ENCODE measurements at places on chromosomes 5 and 9.
A peak's percentile ranks its signal among the peaks of the same experiment; 100 is the strongest.

- DNase-seq = no peak
These were observed 1849.5 kb upstream of the ACO1 start for GRCh38 chr9:30534896-30535295.

DNA sequence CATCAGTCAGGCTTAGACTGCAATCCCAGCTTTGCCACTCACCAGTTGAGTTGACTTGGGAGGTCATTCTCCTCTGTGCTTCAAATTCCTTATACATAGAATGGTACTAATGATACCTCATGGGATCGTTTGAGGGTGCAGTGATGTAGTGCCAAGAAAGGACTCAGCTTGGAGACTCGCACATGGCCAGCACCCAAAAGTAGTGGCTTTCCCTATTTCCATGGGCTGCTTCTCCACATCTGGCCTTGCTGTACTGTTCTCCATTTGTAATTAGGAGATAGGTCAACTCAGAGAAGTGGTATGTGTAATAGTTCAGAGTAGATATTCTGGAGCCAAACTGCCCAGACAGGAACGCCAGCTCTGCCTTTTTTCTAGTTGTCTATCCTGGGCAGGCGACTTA is 5.5 kb downstream of the CCL19 start:
- DNase-seq = no peak

- peak; percentile 71 for DNase-seq
These were observed 169.3 kb downstream of the DCP2 start for GRCh38 chr5:113145757-113146387.

DNA sequence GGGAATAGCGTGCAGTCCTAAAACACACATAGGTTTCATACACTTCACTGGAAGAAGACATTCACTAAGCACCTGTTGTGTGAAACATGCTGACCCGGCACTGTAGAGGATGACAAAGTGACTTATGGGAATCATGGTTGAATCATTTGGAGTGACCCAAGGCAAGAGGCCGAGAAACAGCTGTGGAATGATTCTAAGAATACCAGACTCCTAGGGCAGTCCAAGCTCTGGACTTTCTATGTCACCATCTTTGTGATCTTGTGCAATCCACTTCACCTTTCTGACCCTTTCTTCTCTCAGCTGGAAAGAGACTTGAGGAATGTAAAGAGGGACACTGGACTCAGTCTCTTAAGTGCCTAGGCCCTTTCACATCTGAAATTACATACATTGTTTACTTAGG is 13.1 kb downstream of the MSANTD3 start:
- peak; percentile 57 for DNase-seq

DNA sequence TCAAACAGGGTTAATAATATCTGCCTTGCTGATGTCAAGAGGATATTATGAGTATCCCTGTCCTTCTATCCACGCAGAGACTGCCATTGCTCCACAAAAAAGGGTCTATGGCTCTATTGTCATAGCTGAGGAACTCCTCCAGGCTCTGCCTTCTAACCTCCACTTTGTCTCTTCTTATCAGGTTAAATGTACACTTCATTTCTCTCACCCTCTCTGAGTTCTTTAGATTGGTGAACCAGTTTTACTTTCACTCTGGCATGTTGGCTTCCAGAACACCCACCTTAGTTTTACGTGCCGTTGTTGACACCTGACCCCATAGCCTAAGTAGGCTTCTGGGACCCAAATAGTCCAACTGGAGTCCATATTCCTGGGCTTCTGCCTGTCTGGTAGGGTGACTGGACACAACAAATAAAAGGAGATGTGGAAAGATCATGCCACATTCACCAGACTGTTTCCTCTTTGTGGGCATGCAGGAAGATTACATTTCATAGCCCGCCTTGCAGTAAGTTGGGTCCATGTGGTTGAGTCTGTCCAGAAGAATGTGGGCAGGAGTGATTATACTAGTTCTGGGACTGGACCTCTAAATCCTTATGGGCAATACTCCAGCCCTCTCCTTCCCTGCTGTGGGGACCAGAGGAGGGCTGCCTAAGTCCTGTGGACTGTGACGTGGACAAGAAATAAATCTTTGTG is 350.4 kb upstream of the CLINT1 start:
- DNase-seq = no peak

DNA sequence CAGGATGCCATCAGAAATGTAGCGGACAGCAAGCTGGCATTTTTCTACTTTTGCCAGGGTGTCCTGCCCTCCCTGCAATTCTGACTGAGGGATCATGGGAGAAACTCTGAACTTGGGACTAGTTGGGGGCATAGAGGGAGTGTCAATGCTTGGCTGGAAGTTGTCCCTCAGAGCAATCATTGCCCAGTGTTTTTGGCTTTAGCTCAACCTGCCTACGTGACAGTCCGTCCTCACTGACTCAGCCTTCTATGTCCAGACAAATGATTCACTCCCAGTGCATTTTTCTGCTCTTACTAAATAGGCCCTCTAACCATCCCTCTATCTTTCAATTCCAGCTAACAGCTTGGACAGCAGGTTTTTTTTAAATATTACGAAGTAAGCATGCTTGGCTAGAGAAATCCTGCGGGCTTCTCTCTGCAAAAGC is 627.4 kb downstream of the TLR4 start:
- peak; percentile 91 for DNase-seq

GRCh38 chr9:133654736-133655657 is 18.8 kb downstream of the DBH start:
- DNase-seq = no peak

DNA sequence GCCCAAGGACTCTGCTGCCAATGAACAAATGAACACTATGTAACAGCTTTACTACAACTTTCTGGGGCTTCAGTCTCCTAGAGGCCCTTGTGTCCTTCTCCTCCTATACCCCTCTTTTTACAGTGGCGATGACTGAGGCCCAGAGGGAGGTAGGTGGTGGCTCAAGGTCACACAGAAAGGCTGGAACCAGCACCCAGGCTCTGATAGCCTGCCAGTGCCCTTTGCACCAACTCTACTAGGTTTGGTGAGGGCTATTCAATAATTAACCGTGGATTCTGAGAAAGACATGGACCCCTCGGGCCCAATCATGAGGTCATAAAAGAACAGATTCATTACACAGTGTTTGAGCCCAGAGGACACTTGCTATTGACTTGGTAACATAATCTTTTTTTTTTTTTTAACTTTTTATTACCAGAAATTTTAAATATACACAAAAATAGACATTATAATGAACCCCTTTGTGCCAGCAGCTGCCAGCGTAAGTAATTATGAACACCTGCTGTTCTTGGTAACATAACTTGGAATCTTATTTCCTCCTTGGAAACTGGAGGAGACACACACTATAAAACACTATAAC is 6.1 kb upstream of the ALDH1B1 start:
- no peak for DNase-seq

DNA sequence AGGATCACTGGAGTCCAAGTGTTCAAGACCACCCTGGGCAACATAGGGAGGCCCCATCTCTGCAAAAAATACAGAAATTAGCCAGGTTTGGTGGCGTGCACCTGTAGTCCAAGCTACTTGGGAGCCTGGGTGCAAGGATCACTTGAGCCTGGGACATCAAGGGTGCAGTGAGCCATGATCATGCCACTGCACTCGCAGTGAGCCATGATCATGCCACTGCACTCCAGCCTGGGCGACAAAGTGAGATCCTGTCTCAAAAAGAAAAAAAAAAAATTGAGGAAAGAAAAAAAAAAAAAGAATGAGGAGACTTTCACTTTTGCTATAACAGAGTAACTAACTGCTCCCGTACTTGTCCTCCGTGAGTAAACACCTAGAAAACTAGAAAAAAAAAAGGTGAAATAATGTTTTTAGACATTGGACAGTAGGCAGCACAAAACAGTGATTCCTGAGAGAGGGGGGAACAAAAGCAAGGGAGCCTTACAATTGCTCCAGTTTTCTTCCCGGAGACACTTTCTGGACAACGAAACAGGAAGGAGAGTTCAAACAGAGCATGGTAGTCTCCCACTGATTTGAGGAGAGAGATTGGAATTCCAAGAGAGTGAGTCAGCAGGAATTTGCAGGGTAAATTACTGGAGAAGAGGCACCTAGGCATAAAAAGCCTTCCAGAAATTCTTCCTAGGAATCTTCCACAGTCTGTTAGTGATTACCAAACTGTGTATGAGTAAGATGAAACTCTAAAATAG is 6.9 kb upstream of the ZBTB5 start:
- DNase-seq = peak; percentile 96

- DNase-seq = no peak
These were observed 58.6 kb downstream of the CEP120 start for GRCh38 chr5:123364441-123365155.

- no peak for DNase-seq
These were observed 423.2 kb upstream of the PAPPA start for GRCh38 chr9:115730396-115730795.

GRCh38 chr9:78806492-78807160 is 509.7 kb downstream of the PSAT1 start:
- DNase-seq = no peak

DNA sequence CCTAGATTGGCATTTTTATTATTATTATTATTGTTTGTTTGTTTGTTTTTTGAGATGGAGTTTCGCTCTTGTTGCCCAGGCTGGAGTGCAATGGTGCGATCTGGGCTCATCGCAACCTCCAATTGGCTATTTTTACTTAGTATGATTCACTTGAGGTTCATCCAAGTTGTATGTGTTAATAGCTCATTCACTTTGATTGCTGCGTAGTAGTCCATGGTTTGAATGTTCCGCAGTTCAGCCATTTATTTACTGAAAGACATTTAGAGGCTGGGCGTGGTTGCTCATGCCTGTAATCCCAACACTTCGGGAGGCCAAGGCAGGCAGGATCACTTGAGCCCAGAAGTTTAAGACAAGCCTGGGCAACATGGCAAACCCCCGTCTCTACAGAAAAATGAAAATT is 22.6 kb upstream of the MELK start:
- DNase-seq = no peak

DNA sequence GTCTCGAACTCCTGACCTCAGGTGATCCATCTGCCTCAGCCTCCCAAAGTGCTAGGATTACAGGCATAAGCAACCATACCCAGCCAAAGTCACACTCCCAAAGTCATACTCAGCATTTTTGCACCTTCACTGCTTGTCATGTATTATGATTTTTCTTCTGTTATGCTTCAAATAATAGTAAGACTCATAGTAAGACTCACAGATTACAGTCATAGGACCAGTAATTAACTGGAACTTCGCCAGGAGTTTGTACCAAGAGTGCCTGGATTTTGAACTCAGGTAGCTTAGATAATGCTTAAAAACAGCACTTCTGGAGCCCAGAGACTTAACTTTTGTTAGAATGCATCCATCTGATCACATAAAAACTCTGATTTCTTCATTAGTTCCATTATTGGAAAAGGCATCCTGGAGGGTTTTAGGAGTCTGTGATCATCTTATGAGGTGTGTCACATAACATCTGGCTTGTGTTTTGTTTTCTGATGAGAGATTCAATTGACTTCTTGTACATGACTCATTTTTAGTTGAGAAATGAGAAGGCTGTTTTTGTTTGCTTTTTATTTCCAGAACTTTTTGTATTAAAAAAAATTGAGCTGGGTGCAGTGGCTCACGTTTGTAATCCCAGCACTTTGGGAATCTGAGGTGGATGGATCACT is 131.5 kb downstream of the ADAMTS19 start:
- no peak for DNase-seq

GRCh38 chr9:137247135-137247915 is 3.8 kb upstream of the STPG3 start:
- peak; percentile 62 for DNase-seq

- DNase-seq = no peak
These were observed 14.4 kb downstream of the PMPCA start for GRCh38 chr9:136424750-136425362.

DNA sequence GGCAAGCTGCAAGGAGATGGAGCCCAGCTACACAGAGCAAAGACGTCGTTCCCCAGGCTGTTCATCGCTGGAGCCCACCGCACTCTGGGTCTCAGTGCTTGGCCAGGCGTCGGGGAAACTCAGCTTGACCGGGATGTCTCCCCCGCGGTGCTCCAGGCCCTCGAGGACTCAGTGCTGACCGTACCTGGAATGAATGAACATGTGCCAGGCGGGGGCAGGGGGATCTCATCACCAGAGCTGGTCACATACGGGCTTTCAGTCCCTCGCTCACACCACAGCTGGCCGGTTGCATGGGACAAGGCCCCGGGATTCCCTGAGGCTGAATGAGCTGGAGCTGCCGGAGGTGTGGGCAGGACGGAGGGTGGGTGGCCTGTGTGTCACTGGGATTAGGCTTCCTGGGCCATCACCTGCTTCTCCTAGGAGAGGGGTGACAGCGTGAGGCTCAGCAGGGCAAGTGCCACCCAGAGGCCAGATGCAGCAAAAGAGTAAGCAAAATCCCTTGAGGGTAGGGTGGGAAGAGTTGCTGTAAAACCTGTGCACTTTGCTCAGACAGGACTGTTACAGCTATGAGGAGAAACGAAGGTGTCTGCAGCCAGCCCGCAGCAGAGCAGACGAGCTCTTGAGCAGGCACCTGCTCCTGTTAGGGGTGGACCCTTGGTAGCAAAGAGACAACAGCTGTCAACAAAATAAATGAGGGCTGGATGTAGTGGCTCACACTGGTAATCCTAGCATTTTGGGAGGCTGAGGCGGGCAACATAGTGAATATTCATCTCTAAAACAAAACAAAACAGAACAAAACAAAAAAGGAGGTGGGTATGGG is 70.7 kb upstream of the RAPGEF1 start:
- DNase-seq = no peak

DNA sequence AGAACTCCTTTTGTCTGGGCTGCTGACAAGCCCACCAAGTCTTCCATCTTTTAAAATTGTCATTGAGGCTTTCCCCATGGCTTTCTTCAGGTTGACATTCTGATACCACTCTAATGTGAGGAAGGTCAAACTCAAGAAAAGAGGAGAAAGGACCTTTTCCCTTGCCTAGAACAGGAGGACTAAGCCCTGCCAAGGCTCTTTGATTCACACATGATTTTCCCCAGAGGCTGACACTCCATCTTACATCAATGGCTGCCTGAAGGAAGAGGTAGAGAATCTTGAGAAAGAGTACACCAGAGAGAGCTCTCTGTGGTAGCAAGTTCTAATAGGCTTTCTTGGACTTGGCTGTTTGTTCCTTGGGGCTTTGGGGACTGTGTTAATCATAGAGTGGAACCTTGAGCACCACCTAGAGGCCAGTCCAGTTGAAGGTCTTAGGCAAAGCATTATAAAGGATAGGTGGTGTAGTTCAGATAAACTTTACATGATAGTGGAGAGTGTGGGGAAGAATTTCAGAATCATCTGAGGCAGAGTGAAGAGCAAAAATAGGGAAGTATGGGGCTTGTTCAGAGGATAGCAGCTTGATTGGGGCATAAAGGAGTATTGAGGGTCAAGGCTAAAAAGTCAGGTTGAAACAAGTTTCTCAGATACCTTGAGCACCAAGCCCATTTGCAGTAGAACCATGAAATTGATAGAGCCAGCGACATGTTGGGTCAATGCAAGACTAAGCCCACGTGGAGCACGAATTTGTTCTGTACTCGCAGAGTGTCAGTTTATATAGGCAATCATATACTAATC is 36.7 kb downstream of the NDFIP1 start:
- peak; percentile 67 for DNase-seq

GRCh38 chr5:95892784-95893354 is 68.8 kb downstream of the ELL2 start:
- peak; percentile 57 for DNase-seq

GRCh38 chr5:42799241-42799608 is 12.5 kb downstream of the SELENOP start:
- no peak for DNase-seq
